ENCODE measurements at places on chromosomes 16 and 17.

GRCh38 chr17:78617511-78618061 is 40.4 kb upstream of the DNAH17 start:
- no peaks in the 10 kb centered on the region for H3K36me3 ChIP-seq
- H3K4me3 ChIP-seq: no peak overlapping the region
- H3K27me3 ChIP-seq: no peaks in the 10 kb centered on the region
- H3K27ac ChIP-seq: no peak overlapping the region
- no peak for ATAC-seq

DNA sequence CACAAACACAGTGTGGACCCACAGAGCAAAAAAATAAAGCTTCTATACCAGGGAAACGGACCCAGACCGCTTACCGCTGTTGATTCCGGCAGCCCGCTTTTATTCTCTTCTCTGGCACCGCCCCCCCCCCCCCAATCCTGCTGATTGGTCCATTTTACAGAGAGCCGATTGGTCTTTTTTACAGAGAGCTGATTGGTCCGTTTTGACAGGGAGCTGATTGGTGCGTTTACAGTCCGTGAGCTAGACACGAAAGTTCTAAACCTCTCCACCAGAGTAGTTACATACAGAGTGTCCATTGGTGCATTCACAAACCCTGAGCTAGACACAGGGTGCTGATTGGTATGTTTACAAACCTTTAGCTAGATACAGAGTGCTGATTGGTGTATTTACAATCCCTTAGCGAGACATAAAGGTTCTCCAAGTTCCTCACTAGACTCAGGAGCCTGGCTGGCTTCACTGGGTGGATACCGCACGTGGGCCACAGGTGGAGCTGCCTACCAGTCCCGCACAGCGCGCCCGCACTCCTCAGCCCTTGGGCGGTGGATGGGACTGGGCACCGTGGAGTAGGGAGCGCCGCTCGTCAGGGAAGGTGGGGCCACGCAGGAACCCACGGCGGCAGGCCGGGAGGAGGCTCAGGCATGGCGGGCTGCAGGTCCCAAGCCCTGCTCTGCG is 92.4 kb downstream of the HAPSTR1 start:
- H3K4me1 ChIP-seq: no peaks in the 10 kb centered on the region
- no peaks in the 10 kb centered on the region for H3K36me3 ChIP-seq
- H3K27me3 ChIP-seq: peaks cover 4% of the 10 kb centered on the region
- no peak overlapping the region for H3K4me3 ChIP-seq
- ATAC-seq: no peak

DNA sequence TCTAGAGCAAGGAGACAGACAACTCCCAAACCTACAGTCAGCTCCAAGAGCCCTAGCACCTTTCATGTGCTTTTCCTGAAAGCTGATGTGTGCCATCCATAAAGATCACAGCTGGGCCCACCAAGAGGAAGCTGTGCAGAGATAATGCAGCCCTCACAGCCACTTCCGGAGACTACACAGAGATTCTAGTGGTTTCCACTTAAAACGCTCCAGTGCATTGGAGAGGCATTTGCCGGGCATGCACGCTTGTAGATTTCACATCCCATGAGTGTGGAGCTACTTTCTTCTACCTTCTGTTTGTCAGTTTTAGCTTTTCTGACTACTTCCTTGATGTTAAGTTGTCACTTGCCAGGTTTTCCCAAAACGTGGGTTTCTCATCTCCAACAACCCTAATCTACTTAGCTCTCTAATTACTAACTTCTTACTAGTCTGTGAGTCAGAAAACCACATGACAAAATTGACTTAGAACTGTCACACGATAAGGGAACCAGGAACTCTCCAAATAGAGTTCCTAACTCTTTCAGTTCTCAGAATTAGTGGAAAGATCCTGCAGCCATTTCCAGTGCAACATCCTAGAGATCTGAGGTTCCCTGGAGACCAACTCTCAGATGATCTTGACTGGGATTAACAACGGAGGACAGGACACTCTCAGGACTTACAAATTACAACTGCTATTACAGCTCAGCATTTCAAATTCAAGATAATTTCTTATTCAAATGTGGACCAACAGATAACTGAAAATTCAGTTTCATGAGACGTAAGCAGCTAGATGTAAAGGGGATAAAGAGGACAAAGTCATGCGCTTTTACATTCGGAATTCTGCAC is 28.6 kb downstream of the PMP22 start:
- peak; percentile 18 for ATAC-seq
- peaks cover 19% of the 10 kb centered on the region for H3K27me3 ChIP-seq
- H3K36me3 ChIP-seq: no peaks in the 10 kb centered on the region

GRCh38 chr16:58670177-58670576 is 14.4 kb downstream of the SLC38A7 start:
- H3K4me1 ChIP-seq: no peaks in the 10 kb centered on the region
- peaks cover 11% of the 10 kb centered on the region for H3K36me3 ChIP-seq
- no peak overlapping the region for H3K4me3 ChIP-seq
